ENCODE measurements at places on chromosomes 7 and 10.

DNA sequence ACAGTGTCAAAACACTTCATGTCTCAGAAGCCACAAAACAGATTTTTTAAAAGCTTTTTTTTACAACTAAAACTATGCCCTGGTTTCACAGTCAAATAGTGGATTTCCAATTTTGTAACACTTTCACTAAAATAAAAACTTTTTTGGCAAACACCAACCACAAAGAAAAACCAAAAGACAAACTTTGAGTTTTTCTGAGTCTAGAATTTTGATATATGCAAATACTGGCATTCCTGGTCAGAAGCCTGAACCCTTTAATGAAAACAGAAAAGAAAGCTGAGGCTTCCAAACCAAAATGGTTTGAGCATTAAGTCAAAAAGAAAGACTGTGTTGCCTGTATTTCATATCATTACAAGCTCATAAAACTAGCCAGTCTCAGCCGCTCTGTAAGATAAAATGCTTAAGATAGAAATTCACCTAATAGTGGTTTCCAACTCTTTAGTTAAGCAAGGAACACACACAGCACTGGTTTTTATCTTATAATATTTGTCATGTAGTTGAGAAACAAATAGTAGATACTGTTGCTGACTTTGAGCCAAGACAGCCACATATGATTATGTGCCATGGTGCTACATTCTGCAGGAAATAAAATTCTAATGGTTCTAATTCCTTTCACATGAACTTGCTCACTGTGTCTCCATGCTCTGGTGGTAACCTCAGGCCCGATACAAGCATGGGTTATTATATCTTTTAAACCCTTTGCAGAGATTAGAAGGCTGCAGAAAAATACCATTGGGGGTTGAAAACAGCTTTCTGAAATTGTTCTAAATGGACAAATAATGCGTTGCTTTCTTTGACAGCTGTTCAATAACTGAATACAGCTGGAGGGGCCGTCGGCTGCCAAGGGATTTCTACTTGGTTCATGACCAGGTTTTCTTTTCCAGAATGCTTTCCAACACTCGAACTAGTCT is 49.4 kb downstream of the FAM171A1 start:
- no peak for DNase-seq

GRCh38 chr7:74013539-74014272 is 14.3 kb upstream of the ELN start:
- DNase-seq, result no peak

DNA sequence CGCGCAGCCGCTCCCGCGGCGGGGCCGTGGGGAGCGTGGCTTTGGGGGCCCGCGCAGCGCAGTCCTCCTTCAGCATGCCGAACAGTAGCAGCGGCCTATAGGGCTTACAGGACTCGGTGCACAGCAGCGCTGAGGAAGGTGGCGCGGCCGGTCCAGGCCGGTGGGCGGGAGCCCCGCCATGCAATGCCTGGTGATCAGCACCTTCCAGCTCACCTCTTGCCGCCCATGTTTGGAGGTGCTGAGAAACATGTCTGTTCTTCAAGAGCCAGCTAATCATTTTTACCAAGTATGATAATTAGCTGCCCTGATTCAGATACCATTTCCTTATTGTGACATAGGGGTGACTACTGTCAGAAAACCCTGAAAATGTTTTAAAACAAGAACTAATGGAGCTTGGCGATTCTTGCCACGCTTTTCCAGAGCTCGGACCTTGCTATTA is 33.5 kb upstream of the SFTPD start:
- no peak for DNase-seq

GRCh38 chr10:123203393-123204126 is 49.4 kb downstream of the BUB3 start:
- no peak for DNase-seq

DNA sequence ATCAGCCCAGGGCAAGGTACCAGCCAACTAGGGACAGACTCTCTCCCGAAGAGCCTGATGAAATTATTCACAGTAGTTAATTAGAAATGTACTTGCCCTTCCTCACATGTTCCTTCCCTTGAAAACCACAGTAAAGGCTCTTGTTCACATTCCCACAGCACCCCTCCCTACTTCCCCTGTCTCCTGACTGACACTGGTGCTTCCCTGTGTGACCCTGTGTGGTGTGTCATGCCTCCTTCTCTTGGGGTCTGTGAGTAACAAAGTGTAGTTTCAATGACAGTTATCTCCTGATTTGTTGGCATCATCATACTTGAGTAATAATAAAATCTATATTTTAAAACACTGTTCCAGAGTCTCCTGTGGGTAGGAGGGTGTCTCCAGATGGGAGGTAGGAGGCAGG is 209.7 kb downstream of the ABCA13 start:
- no peak for DNase-seq

DNA sequence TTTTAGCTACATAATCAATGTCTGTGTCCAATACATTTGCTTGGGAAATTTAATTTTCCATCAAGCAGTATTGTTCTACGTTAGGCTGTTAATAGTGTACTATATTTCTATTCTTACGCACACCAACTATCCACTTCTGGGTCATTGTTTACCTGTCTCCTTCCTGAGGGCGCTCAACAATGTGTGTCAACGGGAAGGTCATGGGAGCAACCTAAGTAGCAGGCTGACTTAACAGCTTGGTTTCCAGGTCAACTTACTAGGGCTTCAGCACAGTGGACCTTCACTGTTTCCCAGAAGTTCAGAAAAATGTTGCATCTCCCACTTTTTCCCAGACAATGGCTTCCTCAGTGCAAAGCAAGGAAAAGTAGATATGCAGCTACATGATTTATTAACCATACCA is 13.7 kb downstream of the THSD7A start:
- DNase-seq, result no peak

DNA sequence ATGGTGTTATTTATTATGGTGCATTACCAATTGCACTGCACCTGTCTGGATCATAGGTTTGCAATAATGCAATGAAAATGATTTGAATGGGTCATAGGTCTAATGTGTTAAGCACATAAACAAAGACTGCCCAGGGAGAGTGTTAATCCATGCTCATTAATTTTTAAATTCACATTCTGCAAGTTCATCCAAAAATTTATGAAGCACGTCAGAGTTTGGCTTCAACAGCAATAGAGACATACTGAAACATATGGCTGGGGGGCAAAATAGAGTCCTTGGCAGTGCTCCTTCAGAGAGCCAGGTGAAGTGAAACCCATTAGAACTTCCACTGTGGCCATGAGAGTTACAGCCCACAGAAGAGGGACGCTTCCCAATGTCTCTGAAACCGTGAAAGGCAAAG is 441.1 kb downstream of the POM121L12 start:
- DNase-seq, result no peak

DNA sequence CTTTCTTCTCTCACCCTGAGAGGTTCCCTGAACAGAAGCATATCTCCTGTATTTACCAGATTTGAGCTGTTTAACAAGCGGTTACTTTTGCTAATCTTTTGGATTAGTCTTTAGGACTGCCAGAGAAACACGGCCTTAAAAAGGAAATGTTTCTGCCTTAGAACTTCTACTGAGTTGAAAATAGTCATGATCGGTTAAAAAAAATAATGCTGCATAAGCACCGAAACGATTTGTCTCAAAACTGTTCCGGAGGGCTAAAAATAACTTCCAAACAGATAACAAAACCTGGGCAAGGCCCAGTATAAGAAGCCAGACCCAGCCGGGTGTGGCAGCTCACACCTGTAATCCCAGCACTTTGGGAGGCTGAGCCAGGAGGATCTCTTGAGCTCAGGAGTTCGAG is 43.3 kb upstream of the CYTH3 start:
- no peak for DNase-seq

DNA sequence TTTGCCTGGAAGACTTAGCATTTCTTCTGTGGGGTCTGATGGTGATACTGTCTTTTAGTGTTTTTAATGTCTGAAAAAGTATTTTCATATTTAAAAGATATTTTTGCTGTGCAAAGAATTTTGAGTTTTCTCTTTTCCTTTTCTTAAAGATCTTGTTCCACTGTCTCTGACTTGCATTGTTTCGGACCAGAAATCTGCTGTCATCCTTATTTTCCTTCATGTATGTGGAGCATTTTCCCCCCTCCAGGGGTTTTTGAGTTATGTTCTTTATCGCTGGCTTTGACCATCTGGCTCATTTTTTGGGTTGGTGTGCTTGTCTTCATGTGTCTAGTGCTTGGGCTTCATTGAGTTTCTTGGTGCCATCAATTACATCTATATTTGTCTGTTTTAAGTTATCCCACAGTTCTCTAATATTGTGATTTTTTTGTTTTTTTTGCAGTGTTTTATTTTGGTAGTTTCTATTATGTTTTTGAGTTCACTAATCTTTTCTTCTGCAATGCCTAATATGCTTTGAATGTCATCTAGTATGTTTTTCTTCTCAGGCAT is 119.9 kb downstream of the MGMT start:
- DNase-seq, result no peak

Data from HEK293T (cell line).